Activated CD8-positive, alpha-beta memory T cell treated with anti-CD3 and anti-CD28 coated beads for 4 hours (primary cell): ENCODE measurements at places on chromosomes 13 and 19.

GRCh38 chr19:2716722-2717637 is 4.2 kb downstream of the DIRAS1 start:
- DNase-seq = no peak

GRCh38 chr13:73038064-73038463 is 20.7 kb upstream of the KLF5 start:
- DNase-seq = no peak

- no peak for DNase-seq
Measured at GRCh38 chr19:2578391-2578890, 102.5 kb downstream of the GADD45B start.

GRCh38 chr13:42392716-42393572 is 121.0 kb downstream of the AKAP11 start:
- no peak for DNase-seq

DNA sequence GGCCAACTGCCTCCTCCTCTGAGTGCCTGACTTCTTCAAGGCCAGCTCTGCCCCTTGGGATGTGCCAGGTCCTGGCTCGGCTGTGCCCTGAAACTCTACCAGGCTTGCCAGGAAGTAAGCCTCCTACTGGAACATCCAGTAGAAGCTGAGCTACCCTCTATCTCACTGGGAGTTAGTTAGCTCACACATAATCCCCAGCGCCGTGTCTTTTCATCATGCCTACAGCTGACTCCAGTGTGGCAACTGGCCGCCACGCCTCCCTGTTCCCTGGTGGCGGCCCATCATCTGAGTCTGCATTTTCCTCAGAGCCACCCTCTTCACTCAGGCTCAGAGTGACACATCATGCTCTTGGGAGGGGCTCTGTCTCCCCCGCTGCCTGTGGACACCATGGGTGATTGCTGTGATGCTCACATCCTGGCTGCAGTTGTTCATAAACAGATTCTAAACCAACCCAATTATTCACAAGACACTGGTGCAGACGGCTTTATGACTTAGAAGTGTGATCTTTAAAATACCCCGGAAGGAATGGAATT is 131.9 kb upstream of the IRS2 start:
- DNase-seq = no peak
